ENCODE measurements at places on chromosomes 1 and 21.

- no peaks in the 10 kb centered on the region for H3K4me1 ChIP-seq
- no peak overlapping the region for H3K27ac ChIP-seq
- H3K4me3 ChIP-seq, result no peak overlapping the region
- no peaks in the 10 kb centered on the region for H3K36me3 ChIP-seq
Observed at GRCh38 chr1:223034270-223034798, 108.7 kb downstream of the TLR5 start.

GRCh38 chr1:53460666-53461322 lies 1.6 kb downstream of the DMRTB1 start:
- H3K4me1 ChIP-seq, result no peaks in the 10 kb centered on the region
- no peak overlapping the region for H3K4me3 ChIP-seq
- H3K27ac ChIP-seq, result no peak overlapping the region
- H3K27me3 ChIP-seq, result no peaks in the 10 kb centered on the region
- no peaks in the 10 kb centered on the region for H3K36me3 ChIP-seq

- peaks cover 36% of the 10 kb centered on the region for H3K4me1 ChIP-seq
- peak within 1 kb of the TSS; percentile 89 for H3K4me3 ChIP-seq
- peak within 1 kb of the TSS; percentile 90 for H3K27ac ChIP-seq
- no peak for DNase-seq
Observed at GRCh38 chr1:151060007-151060656, at the start of gene MLLT11. TSS of gene MLLT11 (plus strand) at chr1:151060397. CDS start at chr1:151067225, 6,828 bp downstream.

- no peaks in the 10 kb centered on the region for H3K27me3 ChIP-seq
- no peak for DNase-seq
- no peak overlapping the region for H3K4me3 ChIP-seq
- no peak overlapping the region for H3K27ac ChIP-seq
Observed at GRCh38 chr21:41598561-41599431, 90.8 kb upstream of the TMPRSS2 start.

DNA sequence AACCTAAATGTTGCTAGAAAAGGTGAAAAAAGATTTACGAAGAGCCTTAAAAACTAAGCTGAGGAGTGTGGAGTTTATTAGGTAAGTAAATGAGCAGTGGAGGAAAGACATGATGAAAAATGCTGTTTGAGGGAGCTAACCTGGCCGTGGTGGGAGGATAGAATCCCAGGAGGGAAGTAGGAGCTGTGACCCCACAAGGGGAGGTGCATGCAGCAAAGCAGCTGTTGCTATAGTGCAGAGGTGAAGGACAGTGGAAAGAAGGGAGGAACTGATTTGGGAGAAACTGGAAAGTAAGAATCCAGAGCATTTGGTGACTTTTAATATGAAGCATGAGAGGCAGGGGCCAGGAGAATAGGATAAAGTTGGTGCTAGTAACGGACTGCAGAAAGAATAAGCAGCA lies 271.7 kb upstream of the ADGRL2 start:
- no peak for DNase-seq
- no peak overlapping the region for H3K27ac ChIP-seq
- no peaks in the 10 kb centered on the region for H3K27me3 ChIP-seq
- H3K36me3 ChIP-seq, result no peaks in the 10 kb centered on the region
- H3K4me1 ChIP-seq, result no peaks in the 10 kb centered on the region

DNA sequence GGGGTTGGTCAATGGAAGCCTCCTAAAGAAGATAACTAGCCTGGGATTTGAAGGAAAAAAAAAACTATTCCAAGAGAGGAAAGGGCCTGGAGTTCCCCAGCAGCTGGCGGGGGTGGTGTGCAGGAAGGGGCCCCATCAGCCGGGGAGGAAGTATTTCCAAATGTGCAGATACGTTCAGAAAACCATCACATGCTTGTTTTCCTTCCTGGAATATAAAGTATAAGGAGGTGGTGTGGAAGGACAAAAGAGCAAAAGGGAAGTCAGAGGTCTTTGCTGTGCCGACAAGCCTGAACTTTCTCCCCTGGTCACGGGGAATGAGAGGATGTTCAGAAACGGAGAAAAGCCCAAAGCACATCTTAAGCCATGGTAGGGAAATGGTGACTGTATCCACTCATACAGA lies 72.0 kb upstream of the BACE2 start:
- H3K36me3 ChIP-seq, result no peaks in the 10 kb centered on the region
- no peaks in the 10 kb centered on the region for H3K27me3 ChIP-seq
- H3K4me3 ChIP-seq, result no peak overlapping the region
- no peak overlapping the region for H3K27ac ChIP-seq
- no peak for DNase-seq
- H3K4me1 ChIP-seq, result no peaks in the 10 kb centered on the region

All from CD4-positive, alpha-beta memory T cell (primary cell).